ENCODE measurements at places on chromosomes 3 and 15.

DNA sequence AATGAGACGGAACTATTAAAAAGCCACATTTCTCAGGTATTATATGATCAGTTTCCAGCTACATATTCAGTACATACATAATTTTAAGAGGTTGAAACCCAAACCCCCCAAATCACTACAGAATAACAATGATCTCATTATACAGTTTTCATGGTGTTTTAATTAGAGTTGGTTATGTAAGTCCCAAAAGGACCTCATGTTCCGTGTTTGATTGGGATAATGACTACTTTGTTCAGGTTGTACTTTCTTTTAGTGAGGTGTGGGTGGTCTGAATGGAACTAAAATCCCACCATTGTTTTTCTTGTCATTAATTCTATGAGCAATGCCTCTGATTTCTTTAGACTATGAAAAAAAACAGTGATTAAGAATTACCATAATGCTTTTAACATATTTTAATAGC is 905.6 kb downstream of the NAALADL2 start:
- DNase-seq: no peak

GRCh38 chr3:155382396-155383042 is 89.0 kb upstream of the STRIT1 start:
- no peak for DNase-seq

DNA sequence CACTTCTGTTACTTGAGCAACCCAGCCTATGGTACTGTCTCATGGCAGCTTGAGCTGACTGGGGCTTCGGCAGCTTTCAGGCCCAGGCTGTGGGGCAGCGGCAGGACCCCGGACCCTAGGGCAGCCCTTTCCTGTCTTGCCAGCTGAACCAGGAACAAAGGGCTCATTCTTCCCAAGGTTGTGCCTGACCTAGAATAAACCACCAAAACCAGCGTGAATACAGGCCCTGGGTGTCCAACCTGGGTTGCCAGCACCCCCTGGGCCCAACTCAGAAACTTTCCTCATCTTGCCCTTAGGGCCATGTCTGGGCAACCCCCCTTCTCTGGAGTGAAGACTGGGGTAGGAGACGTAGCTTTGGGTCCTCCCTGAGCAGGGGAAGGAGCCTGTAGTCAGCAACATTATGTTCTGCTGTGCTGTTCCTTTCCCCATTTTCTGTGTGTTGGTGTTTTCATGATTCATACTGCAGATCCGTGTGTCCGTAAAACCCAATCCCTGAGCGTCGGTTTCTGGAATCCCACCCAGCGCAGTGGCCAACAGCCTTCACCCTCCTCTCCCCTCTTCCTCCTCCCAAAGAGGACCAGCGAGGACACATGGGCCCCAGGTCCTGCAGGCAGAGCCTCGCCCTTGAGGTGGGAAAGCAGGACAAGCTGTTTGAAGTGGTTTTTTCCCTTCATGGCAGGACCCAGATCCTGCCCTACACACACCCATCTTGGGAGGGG is 33.5 kb downstream of the TKT start:
- DNase-seq: no peak

DNA sequence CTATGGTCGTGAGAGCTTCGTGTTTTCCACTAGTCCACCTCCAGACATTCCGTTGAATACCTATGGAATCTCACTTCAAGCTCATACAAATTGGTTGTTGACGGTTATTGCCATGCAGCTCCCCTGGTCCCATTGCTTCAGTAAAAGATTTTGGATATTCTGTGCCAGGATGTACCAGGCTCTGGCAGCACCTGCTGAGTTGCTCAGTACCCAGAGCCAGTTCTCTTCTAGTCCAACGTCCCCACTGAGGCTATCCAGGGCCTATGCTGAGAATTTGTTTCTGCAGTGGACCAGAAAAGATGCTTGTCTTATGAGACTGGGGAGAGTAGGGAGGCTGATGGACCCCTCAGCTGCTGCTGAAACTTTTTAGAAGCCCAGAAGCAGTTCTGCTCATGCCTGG is 278.9 kb downstream of the FEZF2 start:
- DNase-seq: no peak

- no peak for DNase-seq
These were observed 590.4 kb downstream of the PDCD6IP start for GRCh38 chr3:34388830-34389229.

DNA sequence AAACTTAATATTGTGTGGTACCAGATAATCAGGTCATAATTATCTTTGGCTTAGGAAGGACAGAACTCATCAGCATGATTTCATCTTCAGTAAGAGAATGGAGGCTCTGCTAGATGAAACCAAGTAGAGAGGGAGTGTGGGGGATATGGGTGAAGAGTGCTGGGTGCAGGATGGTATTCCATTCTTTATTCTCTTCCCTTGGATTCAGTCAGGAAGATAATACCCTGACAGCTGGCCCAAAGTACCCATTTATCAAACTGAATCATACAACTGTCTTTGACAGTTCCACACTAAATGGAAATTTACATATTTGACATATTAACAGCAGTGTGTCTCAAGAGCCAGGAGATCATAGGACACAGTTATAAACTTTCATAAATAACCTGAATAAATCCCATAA is 44.7 kb downstream of the GOLIM4 start:
- DNase-seq: no peak

- DNase-seq: no peak
These were observed 7.6 kb upstream of the C3orf38 start for GRCh38 chr3:88142094-88142624.

DNA sequence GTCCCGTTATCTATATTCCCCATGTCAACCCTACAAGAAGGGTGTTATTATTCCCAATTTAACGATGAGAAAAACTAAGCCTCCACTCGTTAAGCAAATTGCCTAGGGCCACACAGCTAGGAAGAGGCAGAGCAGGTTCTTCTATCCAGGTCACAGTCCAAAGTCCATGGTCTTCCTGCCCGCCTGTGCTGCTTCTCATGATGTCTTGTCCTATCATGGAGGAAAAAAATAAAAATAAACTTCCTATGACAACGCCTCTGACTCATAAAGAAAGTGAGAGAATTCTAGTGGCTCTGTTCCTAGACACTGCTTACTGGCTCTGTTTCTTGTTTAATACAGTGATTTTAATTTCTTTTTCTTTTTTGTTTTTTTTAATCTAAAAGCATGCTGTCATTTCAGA is 9.7 kb downstream of the COL8A1 start:
- no peak for DNase-seq

GRCh38 chr3:22977650-22978289 is 225.4 kb upstream of the UBE2E2 start:
- DNase-seq: no peak

DNA sequence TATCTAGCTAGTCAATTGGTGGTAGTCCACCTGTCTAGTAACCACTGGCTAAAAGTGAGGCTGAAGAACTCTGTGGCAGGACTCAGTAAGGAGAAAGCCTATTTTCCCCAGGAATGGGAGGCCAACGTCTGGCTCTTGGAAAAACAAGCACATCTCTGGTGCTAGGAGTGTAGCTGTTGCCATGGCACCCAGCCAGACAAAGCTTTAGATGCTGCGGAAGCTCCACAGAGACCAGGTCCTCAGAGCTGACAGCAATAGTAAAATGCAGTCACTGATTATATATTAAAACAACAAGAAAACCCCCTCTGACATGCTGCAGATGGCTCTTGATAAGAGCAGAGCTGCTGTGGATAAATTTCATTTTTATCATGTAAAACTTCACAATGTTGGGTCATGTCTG is 124.9 kb upstream of the STRIT1 start:
- DNase-seq: no peak

- no peak for DNase-seq
These were observed 1.2 kb downstream of the SLC51A start for GRCh38 chr3:196217307-196218154.

DNA sequence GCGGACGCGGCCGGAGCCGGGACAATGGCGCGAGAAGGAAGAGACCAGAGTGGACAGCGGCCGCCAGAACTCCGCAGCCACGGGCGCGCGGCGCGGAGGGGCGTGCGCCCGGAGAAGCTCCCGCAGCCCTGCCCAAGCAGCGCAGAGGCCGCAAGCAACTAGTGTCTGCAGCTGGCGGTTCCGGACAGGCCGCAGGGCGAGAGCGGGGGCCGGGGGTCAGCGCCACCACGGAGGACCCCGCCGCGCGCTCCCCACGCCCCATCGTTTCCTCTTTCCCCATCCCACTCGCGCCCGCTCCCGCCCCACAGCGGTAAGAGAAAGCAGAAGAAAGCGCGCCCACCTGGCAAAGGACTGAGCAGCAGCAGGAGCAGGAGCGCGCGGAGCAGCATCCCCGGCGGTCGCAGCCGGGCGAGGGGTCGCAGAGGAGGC is 440 bp downstream of the PRTG start:
- DNase-seq: no peak

GRCh38 chr15:57286446-57287122 is 89.7 kb upstream of the CGNL1 start:
- no peak for DNase-seq

- no peak for DNase-seq
These were observed 52.7 kb downstream of the MITF start for GRCh38 chr3:69791919-69792399.

DNA sequence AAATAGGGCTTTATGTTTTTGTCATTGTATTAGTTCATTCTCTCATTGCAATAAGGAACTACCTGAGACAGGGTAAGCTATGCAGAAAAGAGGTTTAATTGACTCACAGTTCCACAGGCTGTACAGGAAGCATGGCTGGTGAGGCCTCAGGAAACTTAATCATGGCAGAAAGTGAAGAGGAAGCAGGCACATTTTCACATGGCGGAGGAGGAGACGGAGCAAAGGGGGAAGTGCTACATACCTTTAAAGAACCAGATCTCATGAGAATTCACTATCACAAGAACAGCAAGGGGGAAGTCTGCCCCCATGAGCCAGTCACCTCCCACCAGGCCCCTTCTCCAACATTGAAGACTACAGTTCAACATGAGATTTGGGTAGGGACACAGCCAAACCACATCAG is 25.6 kb downstream of the CEP63 start:
- no peak for DNase-seq

DNA sequence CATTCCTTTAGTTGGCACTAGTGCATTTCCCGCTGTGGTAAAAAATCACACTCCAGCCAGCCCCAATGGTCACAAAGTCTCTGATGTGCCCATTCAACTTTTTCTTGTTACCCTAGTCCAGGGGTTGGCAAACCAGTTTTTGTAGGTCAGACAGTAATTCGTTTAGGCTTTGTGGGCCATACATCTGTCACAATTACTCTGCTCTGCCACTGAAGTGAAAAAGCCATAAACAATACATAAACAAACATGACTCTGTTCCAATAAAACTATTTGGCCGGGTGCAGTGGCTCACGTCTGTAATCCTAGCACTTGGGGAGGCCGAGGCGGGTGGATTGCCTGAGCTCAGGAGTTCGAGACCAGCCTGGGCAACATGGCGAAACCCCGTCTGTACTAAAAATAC is 78.5 kb downstream of the POLR2M start:
- DNase-seq: no peak

DNA sequence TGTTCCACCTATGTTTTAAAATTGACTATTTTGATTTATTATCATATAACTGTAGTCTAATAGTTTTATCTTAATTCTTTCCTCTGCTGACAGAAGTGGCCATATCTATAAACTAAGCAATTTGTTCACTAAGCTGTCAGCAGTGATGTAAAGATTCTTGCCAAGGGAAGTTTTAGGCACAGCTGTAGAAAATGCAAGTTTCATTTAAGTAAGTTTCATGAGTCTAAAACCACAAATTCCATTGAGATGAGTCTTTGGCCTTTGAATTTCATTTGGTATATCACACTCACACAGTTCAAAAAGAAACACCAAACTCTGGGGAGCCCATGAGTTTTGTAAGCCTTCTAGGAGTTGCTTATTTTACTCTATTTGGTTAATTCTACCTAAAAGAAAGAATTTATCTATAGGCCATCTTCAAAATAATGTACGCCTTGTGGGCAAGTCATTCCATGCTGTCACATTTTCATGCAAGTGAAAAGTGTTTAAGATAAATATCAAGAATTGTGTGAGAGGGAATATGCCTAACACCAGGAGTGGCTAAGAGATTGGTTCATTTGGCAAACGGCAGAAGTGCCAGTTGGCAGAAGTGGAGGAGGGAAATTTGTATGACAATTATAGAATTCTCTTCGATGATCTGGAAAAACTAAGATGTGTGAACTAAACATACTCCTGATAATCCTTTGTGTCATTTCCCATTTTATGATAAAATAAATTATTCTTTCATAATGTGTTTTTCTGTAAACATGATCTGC is 292.9 kb downstream of the ZIC4 start:
- peak; percentile 1 for DNase-seq

DNA sequence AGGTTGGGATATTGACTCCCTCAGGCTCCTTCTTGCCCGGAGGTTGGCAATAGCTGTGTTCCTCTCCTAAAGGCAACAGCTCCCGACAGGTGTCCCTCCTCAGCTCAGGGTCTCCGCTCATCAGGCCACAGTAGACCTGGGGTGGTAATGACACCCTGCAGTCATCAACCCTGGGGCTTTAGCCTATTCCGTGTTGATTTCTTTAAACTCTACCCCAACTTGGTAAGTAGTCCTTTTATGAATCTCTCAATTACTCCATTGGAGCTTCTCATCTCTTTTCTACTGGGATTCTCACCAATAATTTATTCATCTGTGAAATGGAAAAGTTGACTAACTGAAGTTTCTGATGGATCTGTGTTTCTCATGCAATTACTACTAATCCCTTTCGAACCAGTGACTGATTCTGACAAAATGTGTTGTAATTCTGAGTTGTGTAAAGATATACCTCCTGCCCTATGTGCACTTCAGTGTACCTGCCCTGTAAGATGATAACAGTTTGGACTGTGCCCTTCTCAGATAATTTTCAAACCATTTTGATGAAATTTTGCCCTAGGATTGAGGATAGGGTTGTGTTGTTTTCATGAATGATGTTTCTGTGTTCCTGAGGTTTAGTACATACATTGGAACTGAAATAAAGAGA is 89.7 kb downstream of the RPL39L start:
- no peak for DNase-seq

- peak; percentile 70 for DNase-seq
These were observed at the start of gene LIPH for GRCh38 chr3:185552358-185552877. Gene LIPH (minus strand): TSS chr3:185552588. CDS start chr3:185552471, 117 bp downstream.

- no peak for DNase-seq
These were observed 10.8 kb downstream of the SLC51A start for GRCh38 chr3:196227121-196227561.

DNA sequence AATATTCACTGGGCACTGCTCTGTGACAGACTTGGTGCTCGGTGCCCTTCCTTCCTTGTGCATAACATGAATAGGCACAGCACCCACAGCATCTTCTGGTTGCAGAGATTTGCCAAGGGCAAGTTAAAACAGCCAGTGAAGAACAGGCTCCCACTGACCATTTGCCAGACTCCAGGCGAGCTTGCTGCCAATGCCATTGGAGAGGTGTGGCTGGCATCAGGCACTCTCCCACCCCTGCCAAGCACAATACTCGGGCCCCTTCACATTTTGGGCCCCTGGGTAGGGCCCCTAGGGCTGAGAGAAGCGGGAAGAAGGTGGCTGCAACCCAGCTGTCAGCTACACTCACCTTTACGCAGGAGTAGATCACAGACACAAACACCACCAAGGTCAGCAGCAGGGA is 112.1 kb downstream of the SEC22A start:
- no peak for DNase-seq

DNA sequence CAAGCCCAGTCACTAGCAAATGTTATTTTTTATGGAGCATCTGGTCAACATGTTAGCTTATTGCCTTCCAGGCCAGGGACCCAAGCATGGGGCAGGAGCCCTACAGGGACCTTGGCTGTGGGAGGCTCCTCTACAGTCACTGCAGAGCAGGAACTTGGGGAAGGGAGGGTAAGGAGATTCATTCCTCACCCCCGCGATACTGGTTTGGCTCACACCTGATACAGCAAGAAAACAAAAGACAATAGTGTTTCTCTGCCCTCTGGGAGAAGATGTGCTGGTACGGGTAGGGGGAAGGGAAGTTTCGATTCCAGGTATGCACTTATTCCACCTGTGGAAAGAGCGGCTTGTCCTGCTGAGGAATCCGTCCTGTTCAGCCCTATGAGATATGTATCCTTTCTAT is 77.6 kb downstream of the SLC12A8 start:
- no peak for DNase-seq

- peak; percentile 64 for DNase-seq
These were observed 18.5 kb upstream of the LMCD1 start for GRCh38 chr3:8482960-8483665.
